Activated CD4-positive, alpha-beta T cell treated with anti-CD3 and anti-CD28 coated beads, Interleukin-2, amount 50 U/mL, for 24 hours (primary cell): ENCODE measurements at places on chromosomes 1 and 21.

DNA sequence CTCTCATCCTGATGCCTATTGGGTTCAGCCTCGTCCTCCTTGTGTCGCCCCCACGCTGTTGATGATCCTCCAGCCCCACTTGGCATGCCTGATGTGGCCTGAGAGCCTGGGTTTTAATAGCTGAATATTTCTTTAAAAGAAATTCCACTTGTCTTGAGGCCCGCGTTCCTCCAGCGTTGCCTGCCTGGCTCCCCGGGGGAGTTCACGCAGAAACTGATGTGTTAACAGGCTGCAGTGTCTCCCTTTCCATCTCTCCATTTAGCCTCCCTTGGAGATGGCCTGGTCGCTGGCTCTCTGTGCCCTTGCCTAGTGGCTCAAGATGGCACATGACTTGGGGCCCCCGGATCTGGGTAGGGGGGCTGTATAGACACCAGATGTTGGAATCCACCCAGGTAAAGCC lies 9.5 kb downstream of the ACTL8 start:
- DNase-seq = no peak

DNA sequence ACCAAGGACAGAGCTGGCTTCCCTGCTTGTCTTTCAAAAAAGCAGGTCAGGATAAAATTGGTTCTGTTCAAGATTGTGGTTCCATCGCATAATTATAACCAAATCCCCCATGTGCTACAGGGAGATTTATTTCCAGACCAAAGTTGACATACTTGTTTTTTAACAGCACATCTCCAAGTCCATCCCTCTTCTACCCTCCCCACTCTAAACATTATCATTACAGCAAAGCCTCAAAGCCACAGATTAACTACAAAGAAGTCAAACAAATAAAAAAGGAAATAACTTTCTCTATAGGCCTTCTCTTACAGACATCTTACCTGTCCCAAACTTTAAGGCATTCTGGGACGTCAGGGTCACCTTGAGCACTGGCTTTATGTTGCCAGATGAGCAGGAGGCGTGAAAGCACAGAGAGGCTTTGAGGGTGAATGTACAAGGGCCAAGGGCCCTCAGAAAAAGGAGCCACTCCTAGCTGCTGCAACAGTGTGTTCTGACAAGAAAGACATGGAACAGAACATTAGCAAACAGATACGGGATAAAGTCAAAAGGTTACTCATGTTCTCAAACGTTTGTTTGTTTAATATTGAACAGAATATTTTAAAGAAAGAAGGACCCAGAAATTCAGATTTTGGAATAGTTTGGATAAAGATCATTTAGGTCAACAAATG lies 31.2 kb downstream of the UBR4 start:
- DNase-seq = no peak

- DNase-seq = no peak
These were observed 1.3 kb upstream of the TMEM54 start for GRCh38 chr1:32902535-32902920.

DNA sequence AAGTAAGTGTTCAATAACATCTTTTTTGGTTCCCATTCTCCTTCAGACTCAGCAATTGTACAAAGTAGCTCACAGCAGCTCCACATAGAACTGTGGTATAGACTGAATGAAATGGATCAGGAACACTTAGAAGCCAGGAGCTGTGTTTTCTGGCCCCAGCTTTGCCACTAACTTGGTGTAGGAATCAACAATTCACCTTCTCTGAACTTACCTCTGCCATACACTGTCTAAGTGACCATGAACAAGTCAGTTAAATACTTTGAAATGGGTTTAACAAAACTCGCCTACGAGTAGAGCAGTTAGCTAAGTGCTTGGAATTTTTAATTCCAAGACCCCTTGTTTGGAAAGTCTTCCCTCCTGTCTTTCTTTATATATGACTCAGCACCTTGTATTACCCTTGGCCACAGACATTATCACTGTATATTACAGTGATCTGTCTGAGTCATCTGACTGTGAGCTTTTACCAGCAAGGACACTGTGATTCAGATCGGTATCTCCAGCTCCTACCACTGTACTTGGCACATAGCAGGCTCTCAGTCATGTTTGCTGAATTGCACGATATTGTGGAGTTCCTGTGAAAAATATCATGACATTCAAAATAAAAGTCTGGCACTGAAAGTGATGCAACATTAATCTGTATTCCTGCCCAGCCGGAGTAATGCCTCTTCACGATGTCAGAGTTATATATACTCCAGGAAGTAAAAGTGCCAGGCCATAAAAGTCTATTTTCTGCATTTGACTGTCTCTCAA lies 101.7 kb upstream of the BEND5 start:
- DNase-seq = no peak

DNA sequence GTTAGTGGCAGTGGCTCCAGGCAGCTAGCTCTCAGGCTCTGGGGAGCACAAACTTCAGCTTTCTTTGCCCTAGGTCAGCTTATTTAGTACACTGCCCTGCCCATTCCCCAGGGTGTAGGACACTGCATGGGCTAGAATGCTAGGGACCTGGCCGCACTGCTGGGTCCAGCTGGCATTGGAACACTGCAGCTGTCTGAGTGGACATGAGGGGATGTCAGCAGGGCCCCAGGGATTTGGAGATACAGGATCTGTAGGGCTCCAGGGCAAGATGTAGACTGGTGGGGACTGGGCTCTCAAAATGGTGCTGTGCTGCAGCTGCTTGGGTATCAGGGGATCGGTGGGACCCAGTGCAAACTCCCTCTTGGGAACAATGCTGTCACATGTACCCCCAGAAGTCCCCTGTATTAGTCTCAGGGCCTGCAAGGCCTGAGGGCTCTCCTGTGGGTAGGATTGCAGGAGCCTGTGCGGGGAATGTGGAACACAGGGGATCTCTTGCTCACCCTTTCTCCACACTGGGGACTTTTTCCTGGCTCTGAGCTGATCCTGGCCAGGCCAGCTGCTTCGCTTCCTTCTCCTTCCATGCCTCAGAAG lies 25.2 kb upstream of the TTC22 start:
- DNase-seq = no peak
